ENCODE measurements at places on chromosomes 11 and 22.

GRCh38 chr11:94790661-94791180 is 22.6 kb downstream of the AMOTL1 start:
- no peak for DNase-seq

GRCh38 chr11:107478922-107479321 is 21.3 kb upstream of the CWF19L2 start:
- DNase-seq = no peak

DNA sequence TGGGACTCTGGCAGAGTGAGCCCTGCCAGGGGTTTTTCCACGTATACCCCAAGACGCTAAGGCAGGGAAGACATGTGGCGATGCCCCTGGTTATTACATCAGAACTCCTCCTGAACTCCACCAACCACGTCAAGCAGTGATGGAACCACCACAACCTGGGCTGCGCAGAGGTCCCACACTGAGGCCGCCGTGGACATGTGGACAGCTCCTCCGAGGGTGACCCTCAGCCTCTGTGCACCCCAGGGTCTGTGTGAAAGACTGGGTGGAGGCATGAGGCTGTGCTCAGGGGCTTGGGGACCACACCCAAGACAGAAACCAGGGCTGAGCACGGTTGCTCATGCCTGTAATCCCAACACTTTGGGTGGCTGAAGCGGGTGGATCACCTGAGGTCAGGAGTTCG is 52.2 kb downstream of the TRMU start:
- DNase-seq = no peak

DNA sequence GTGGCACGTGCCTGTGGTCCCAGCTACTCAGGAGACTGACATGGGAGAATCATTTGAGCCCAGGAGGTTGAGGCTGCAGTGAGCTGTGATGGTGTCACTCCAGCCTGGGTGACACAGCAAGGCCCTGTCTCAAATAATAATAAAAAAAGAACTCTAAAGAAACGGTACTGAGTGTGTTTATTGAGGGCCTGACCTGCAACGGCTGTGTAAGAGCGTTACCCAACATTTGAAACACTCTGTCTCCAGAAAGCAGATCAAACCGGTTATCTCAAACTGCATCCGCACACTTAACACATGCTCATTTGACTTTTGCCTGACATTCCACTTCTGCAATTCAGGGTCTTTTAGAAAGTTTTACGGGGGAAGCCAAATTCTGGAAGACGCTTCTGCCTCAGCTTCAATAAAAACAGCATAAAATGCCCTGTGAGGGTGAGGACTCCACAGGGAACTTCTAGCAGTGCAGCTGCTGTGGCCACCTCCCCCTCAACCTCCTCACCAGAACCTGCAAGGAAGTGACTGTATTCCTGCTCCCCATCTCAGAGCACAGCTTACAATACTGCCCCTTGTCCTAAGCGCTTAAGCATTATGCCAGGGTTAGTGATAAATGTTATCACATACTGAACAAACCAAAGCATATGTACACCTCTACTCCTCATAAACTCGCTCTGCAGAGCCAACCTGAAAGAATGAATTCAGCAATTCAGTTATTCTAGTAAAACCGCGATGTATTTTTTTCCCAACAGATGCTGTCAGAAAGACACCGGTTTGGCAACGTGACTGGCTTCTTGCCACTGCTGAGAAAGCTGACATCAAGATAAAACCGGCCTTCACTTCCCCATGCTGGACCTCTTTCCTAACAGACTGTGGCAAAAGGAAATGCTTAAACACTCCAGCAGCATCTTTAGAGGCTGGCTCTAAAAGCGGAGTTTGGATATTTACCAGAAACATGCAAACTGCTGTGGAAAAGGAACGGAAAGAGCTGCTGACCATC is 52.2 kb downstream of the PRDM10 start:
- DNase-seq = no peak

GRCh38 chr11:118047749-118048148 is 29.1 kb upstream of the TMPRSS4 start:
- no peak for DNase-seq

DNA sequence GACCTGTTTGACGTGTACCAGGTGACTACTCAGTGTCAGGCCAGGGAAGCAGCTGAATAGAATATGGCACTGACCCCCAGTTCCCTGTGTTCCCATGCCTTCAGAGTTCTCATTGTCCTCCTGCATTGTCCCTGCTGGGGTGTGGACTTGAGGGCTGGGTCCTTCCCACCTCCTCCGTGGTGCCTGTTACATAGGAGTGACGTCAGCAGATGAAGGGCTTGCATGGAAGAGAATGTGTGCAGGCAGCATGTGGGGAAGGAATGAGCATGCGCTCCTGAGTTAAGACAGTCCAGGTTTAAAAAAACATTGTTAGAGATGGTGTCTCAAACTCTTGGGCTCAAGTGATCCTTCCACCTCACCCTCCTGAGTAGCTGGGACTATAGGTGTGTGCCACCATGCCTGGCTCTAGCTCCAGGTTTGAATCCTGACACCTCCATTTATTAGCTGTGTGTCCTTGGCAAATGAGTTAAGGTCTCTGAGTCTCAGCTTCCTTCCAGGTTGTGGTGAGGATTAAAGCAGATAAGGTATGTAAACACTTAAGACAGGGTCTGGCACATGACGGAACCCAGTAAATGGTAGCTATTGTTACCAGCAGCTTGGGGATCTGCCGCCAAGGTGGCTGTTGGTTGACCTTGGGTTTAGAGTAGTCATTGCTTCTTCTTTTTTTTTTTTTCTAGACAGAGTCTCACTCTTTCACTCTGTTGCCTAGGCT is 7.5 kb upstream of the SOX10 start:
- DNase-seq = no peak

- DNase-seq = no peak
These were observed 40.3 kb upstream of the E2F8 start for GRCh38 chr11:19281041-19281440.

DNA sequence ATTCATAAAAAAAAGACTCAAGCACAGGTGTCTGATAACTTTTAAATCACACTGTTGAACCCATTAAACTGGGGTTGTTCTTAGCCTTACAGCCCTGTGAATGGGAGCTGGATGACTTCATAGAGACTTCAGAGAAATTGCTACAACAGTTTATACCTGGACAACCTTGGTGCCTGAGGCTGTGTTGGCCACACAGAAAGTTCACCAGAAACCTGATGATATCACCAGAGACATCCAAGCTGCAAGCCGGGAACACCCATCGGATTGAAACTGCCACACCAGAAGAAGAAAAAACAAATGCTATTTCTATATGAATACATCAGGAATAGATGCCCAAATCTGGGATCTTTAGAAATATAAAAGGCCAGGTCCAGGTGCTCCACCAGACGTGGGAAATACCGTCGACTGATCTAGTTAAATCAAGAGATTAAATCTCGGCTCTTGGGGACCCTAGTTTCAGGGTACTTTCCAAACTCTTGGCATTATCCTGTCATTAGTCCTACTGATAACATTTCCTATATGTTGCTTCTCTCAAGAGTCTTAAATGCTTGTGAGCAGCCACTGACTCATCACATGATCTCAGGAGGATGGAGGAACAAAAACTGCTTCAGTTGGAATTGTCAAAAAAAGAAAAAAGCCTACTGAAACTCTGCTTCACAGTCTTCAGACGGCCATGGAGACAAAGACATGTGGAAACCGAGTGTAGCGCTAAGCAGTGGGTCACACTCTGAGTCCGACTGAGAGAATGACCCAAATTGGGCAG is 28.6 kb upstream of the APOL5 start:
- no peak for DNase-seq

GRCh38 chr11:21582791-21583190 is 610.1 kb upstream of the ANO5 start:
- no peak for DNase-seq

GRCh38 chr22:49865156-49865555 is 11.5 kb downstream of the ZBED4 start:
- no peak for DNase-seq

DNA sequence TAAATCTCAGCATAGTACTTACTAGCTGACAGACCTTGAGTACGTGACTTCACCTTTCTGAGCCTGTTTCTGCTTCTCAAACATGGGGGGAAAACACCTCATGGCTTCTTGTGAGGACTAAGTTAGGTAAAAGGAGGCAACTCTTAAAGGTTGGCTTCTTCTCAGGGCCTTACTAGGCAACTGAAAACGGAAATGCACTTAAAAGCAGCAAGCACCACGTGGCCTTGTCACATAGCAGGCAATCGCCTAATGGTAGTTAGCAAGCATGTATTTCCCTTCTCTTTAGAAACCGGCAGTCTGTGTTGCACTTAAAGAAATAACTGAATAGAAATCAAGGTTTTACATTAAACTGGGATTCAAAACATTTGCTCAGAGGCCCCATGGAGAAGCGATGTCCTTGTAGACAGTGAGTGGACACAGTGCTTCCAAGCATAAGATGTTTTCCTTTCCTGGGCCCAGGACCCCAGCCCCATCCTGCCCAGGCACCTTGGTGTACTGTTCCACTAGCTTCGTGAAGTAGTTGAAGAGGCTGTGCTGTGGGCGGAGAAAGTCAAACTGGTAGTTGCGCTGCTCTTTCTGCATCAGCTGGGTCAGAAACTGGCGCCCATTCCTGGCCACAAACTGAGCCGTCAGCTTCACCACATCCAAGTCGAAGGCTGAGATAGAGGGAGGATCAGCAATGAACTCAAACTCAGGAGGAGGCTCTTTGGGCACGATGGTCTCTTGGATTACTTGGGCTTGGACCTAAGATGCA is 12.1 kb downstream of the SF3A1 start:
- DNase-seq = no peak

GRCh38 chr11:18320617-18321016 is 1.3 kb downstream of the HPS5 start:
- DNase-seq = no peak

- no peak for DNase-seq
These were observed 335 bp downstream of the TMEM138 start for GRCh38 chr11:61362542-61362875.

GRCh38 chr11:93646399-93646798 is 15.1 kb upstream of the CEP295 start:
- no peak for DNase-seq

DNA sequence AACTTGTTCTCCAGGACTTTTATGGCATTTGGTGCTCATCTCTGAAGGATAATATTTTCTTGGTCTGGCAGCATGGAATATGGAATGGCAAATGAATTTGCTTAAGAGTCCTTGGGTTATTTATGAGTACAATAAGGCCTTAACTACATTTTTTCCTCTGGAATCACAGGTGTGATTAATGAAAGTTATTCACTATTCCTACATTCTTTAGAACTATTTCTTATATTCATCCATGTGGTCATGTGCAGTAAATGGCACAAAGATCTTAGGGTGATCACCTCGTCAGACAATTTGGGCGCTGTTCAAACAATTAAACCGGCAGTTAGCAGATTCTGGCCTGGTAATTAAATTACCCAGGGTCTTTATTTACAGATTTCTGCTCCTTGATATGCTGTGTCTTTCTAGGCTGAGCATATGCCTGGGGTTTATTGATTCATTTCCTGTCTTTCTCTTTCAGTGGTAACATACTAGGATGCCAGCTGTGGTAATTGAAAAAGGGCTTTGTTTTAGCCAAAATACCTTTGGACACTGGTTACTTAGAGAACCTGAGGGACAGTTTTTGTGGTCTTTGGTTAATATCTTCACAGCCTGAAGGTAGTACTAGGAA is 31.6 kb downstream of the SIK2 start:
- DNase-seq = no peak

DNA sequence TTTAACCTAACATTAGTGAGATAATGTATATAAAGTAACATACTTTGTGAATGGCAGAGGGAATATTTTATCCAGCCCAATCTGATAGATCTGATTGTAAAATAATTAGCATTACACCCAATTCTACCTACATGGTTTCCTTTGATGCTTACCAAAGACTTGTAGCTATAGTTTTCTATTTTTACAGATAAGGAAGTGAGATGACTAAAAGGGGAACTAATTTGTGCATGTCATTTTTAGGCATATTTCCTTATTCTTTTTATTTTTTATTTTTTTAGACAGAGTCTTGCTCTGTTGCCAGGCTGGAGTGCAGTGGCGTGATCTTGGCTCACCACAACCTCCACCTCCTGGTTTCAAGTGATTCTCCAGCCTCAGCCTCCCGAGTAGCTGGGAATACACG is 793.7 kb upstream of the LRRC4C start:
- no peak for DNase-seq

DNA sequence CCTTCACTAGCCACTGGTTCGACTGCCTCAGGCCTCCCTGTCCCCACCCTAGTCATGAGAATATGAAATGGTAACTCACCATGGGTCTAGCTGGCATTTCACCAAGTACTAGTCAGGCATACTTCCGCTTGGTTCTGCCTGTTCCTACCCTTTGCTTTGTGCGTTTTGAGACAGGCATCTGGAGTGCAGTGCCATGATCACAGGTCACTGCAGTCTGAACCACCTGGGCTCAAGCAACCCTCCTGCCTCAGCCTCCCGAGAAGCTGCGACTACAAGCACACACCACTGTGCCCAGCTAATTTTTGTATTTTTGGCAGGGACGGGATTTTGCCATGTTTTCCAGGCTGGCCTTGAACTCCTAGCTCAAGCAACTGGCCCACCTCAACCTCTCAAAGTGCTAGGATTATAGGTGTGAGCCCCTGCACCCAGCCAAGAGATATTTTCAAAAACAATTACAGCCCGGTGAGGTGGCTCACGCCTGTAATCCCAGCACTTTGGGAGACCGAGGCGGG is 14.1 kb downstream of the HRAS start:
- DNase-seq = no peak

- DNase-seq = no peak
These were observed 50.5 kb upstream of the SHISAL1 start for GRCh38 chr22:44363013-44363979.

GRCh38 chr11:117002639-117003299 is 95.5 kb downstream of the SIK3 start:
- DNase-seq = no peak

DNA sequence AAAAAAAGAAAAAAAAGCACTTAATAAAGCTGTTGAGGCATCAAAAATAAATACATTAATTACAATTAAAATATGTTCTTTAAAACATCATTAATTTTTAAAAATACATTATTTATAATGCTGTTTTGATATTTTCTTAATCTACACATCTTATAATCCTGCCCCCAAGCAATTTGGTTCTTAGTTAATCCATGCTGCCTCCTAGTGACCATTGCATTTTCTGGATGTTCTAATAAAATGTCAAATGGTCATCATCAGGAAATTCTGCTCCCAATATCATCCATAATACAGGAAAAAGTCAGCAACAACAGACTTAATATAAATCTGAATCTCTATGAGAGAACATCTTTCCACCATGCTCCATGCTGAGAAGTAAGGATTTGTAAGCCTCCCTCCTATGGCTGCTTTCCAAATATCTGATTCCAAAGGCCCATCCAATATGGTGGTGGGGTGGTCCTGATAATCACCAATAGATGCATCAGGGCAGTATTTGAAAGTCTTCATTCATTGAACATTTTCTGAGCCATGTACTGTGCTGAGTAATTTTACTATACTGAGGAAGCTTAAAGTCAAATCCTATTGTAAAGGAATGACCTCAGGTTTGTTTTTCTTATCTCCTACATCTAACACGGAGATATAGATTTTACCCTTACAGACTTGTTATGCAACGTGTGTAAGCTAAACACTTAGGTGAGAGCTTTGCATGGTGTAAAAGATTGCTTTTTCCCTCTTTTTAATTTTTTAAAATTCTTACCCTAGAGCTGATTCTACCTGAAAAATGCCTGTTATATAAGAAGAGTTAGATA is 124.7 kb upstream of the BMAL1 start:
- DNase-seq = no peak
